Mucosa of descending colon (tissue), 3 donors: ENCODE measurements at places on chromosomes 6 and 20. TPM values are rescaled to one million over a fixed set of nuclear protein-coding genes. Genes with fewer than 3 reads are reported as not detected.

The TBP gene
- total RNA-seq = 15.1 TPM

DNA sequence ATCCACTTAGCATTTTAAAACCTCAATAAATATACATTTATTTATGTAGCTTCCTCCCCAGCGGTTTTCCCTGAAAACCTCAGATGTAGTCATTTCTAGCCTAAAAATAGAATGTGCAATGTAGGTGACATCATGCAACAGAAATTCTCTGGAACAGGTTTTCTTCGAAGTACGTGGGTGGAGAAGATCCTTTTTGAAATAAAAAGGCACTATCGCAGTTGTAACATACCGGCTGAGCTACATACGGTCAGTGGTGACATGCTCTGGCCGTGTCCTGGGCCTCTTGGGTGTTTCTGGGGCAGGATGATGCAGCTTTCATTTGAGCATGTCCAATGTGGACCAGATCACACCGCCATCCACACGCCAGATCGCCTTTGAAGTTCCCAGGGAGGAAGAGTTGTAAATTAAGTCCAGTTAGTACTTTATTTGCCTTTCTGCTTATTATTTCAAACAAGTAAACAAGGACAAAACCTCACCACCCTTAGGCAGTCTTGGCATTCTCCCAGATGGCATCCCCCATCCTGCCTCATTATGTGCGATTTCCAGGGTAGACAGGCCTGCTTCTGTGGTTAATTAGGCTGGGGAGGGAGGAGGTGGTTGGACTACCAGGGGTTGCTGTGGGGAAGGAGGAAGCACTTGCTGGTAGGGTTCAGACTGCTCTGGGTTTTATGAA, 109.5 kb upstream of the CLDN20 start:
- no peak for DNase-seq

The PTPRT gene
- 0.38 TPM for total RNA-seq

- DNase-seq = no peak
These were observed 10.6 kb downstream of the TCF21 start for GRCh38 chr6:133899556-133899955.

The RAB44 gene
- 0.32 TPM for total RNA-seq
